ENCODE measurements at places on chromosomes 2 and 18. TPM values are rescaled to one million over a fixed set of nuclear protein-coding genes. Genes with fewer than 3 reads are reported as not detected.

- no peak for DNase-seq
Observed at GRCh38 chr18:67550872-67551520, 34.5 kb upstream of the DSEL start.

SMYD1 gene
- total RNA-seq, result not detected

SAG gene
- total RNA-seq, result not detected

DNA sequence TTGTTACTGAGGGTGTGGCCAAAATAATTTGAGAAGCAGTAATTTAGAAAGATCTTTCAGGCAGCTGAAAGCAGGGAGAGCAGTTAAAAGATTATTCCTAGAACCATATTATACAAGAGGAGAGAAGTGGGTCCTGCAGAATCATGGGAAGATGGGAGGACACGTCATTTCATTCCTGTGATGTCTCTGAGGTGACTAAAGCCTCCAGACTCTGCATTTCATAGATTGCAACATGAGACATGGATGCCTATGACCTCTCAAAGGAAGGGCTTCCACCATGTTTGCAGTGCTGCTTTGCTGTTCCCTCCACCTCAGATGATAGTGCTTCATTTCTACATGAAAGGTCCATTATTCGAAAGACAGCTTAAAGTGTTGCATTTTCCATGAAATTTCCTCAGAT lies 788.4 kb downstream of the TSN start:
- DNase-seq, result peak; percentile 52
